ENCODE measurements at places on chromosomes 3 and 15. TPM values are rescaled to one million over a fixed set of nuclear protein-coding genes. Genes with fewer than 3 reads are reported as not detected.

CHRD gene
- 9.9 TPM for total RNA-seq

MYH15 gene
- 0.37 TPM for total RNA-seq

FANCD2OS gene
- total RNA-seq: not detected

SKOR1 gene
- total RNA-seq: 5.8 TPM

GRCh38 chr15:33874156-33874555 lies 94.1 kb upstream of the CHRM5 start:
- H3K4me1 ChIP-seq: no peaks in the 10 kb centered on the region
- no peaks in the 10 kb centered on the region for H3K36me3 ChIP-seq
- no peak overlapping the region for H3K4me3 ChIP-seq
- H3K27me3 ChIP-seq: no peaks in the 10 kb centered on the region

- no peaks in the 10 kb centered on the region for H3K36me3 ChIP-seq
- no peaks in the 10 kb centered on the region for H3K4me1 ChIP-seq
- no peaks in the 10 kb centered on the region for H3K27me3 ChIP-seq
- H3K27ac ChIP-seq: no peak overlapping the region
- DNase-seq: no peak
- H3K4me3 ChIP-seq: no peak overlapping the region
These were observed 83.9 kb upstream of the TSC22D2 start for GRCh38 chr3:150324245-150324644.

- no peak for DNase-seq
- no peak overlapping the region for H3K4me3 ChIP-seq
- no peaks in the 10 kb centered on the region for H3K36me3 ChIP-seq
- no peak overlapping the region for H3K27ac ChIP-seq
- H3K4me1 ChIP-seq: no peaks in the 10 kb centered on the region
These were observed 352.4 kb downstream of the ROBO1 start for GRCh38 chr3:79415356-79415755.

DNA sequence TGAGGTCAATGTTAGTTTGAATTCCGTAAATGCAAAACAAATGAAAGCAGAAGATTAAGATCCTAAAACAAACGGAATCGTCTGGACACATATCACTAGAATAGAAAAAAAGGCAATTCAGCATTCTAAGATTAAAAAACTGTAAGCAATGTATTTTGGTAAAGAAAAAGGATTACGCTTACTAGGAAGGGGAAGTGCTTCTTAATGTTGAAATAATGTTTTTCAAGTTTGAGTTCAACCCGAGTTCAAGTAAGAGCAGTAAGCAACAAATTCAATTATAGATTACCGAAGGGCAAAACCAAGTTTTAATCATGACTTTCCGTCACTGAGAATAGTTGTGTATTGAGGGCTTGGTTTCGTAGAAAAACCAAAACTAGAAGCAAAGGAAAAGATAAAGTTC lies 637 bp downstream of the CIP2A start:
- DNase-seq: no peak
- peak overlapping the region; percentile 92 for H3K27ac ChIP-seq
- H3K36me3 ChIP-seq: no peaks in the 10 kb centered on the region
- peaks cover 27% of the 10 kb centered on the region for H3K4me1 ChIP-seq

- no peak overlapping the region for H3K27ac ChIP-seq
- H3K4me3 ChIP-seq: no peak overlapping the region
- H3K36me3 ChIP-seq: peaks cover 9% of the 10 kb centered on the region
- DNase-seq: no peak
- H3K4me1 ChIP-seq: no peaks in the 10 kb centered on the region
These were observed 64.1 kb upstream of the GCSAM start for GRCh38 chr3:112197131-112197530.

GRCh38 chr3:38127611-38128302 lies 9.2 kb downstream of the ACAA1 start:
- no peaks in the 10 kb centered on the region for H3K27me3 ChIP-seq
- H3K36me3 ChIP-seq: peaks cover 100% of the 10 kb centered on the region
- peaks cover 5% of the 10 kb centered on the region for H3K4me1 ChIP-seq

DNA sequence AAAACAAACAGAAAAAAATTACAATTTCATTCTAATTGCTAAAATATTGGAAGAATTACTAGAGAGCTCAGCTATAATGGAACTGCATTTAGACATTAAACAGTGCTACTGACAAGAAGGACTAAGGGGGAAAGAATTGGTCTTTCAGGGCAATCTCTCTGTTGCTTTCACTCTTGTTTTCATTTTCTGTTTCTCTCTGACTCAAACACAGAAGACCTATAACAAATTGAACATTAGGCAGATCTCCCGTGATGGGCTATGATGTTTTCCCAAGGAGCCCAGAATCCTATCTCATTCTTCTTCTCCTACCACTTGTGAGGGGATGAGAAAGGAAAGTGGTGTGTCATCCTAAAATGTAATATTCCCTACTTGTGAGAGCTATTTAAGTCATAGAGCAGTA lies 358.0 kb upstream of the TGFBR2 start:
- H3K27me3 ChIP-seq: no peaks in the 10 kb centered on the region
- H3K4me3 ChIP-seq: no peak overlapping the region
- H3K36me3 ChIP-seq: no peaks in the 10 kb centered on the region
- no peaks in the 10 kb centered on the region for H3K4me1 ChIP-seq
- no peak overlapping the region for H3K27ac ChIP-seq
- no peak for DNase-seq

DNA sequence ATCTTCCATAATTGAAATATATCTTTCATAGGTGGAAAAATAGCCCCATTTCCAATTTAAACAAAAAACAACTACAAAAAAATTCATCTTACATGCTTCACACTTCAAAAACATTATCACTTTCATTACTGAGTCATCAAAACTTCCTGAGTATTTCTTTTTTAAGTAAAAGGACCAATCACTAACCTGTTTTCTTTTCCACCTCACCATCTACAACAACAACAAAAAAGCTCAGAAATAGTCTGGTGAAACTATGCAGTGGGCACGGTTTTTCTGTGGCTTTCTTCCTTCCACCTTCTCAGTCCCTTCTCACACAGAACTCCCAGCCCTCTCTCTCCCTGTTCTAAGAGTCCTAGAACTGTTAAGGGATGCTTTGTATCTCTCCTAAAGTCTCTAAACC lies 20.3 kb upstream of the TNIK start:
- no peaks in the 10 kb centered on the region for H3K4me1 ChIP-seq
- no peaks in the 10 kb centered on the region for H3K36me3 ChIP-seq
- no peak overlapping the region for H3K4me3 ChIP-seq
- no peaks in the 10 kb centered on the region for H3K27me3 ChIP-seq

DNA sequence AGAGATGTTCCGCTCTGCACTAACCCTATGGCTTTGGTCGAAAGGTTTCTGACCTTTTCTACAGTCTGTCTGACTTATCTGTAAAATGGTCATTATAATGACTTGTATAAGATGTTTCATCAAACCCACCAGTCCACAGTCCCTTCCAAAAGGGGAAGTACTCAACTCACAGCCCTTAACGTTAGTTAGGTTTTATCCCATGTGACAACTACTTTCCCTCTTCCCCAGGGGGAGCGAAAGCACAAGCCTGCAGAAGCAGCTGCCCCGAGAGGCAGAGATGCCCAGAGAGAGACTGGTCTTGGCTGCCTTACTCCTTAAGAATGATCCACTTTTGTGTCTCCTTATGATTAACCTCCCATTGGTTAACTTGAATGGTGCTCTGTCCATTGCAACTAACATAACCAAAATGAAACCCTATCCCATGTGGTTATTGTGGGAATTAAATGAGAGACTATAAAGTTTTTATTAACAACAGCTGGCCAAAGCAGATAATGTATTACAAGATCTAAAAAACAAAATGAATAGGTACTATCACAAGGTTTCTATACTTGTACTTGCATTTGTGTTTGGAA lies 6.4 kb downstream of the ASTE1 start:
- no peak for DNase-seq
- no peaks in the 10 kb centered on the region for H3K27me3 ChIP-seq
- no peak overlapping the region for H3K4me3 ChIP-seq

DNA sequence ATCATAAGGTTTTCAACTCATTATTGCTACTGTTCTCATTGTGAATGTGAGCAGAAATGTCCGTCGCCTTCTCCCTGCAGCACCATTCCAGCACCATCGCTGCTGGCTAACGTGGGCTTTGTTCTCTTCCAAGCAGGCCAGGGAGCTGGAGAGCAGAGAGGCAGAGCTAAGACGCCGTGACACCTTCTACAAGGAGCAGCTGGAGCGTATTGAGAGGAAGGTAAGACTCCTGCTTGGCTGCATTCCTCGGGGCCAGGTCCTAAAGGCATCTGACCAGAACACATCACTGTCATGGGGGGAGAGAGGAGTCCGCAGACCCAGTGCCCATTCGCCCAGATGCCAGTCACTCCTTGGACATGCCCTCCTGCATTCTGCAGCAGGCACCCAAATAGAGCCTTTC lies 130.4 kb upstream of the PLXNA1 start:
- H3K27ac ChIP-seq: no peak overlapping the region
- H3K36me3 ChIP-seq: no peaks in the 10 kb centered on the region
- H3K4me3 ChIP-seq: no peak overlapping the region

DNA sequence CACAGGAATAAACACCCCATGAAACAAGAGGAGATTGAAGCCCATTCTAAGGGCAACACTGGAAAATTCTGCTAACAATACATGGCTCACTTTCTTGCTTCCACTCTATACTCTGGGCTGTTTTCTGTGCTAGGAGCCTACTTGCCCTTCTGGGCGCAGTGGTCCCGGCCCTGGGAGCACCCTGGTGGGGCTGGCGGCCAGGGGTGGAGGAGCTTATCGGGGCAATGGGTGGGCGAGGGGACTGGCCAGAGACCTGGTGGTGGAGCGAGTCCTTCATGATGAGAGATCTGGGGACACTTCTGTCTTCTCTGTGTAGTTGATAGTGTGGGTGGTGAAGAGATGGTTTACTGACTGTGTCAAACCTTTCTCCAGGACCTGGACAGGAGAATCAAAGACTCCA lies 1128.5 kb downstream of the TBL1XR1 start:
- H3K27ac ChIP-seq: no peak overlapping the region
- no peak overlapping the region for H3K4me3 ChIP-seq
- no peaks in the 10 kb centered on the region for H3K36me3 ChIP-seq
- H3K27me3 ChIP-seq: no peaks in the 10 kb centered on the region

GRCh38 chr3:44074181-44074580 lies 167.5 kb upstream of the TOPAZ1 start:
- H3K27me3 ChIP-seq: no peaks in the 10 kb centered on the region
- DNase-seq: no peak
- no peak overlapping the region for H3K4me3 ChIP-seq
- no peaks in the 10 kb centered on the region for H3K4me1 ChIP-seq
- H3K36me3 ChIP-seq: no peaks in the 10 kb centered on the region

DNA sequence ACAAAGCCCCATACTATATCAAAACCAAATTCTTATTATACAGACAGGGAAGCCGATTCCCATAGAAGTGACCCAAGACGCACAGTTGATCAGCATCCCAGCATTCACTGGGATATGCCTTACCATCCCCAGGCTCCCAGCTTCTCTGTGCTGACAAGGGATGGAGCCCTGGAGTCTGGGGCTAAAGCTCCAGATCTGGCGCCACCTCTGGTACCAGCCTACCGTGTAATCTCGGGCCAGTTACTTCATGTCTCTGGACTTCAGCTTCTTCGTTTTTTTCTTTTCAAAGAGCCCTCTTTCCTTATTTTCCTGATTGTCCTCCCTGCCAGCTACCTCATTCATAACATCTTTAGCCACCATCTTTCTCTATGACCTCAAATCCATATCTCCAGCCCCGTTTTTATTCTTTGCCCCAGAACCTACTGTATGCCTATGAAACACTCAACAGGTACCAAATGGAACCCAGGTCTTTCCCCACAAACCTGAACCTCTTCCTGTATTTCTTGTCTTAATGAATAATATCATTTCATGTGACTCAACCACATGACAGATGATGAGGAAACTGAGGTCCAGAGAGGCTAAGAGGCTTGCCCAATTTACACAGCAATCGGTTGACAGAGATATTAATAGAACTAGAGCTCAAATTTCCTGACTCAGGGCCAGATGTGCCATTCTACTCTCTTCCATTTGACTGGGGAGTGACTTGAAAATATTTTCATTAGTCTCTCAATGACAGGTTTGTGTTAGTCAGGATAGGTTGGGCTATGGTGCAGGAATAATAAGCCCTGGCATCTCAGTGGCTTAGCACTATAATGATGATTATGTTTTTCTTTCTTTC lies 85.4 kb upstream of the TLE3 start:
- DNase-seq: no peak
- no peaks in the 10 kb centered on the region for H3K4me1 ChIP-seq
- H3K4me3 ChIP-seq: no peak overlapping the region
- no peak overlapping the region for H3K27ac ChIP-seq

DNA sequence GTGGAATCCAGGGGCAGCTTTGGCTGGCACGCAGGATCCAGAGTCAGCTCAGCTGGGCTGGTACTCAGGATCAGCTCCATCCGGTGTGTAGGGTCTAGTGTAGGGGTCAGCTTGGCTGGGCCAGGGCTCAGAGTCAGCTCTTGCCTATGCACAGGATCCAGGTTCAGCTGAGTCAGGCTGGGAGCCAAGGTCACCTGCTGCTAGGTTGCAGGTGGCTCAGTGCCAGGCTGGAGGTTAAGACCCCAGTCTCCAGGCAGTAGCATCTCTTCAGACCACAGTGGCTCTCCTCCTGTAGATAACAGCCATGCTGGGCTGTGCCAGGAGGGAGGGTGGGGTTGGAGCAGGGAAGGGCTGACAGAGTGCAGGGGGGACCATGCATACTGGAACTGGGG lies 1.8 kb downstream of the HYAL3 start:
- peaks cover 15% of the 10 kb centered on the region for H3K36me3 ChIP-seq
- H3K27ac ChIP-seq: peak overlapping the region; percentile 96
- no peak overlapping the region for H3K4me3 ChIP-seq
- no peaks in the 10 kb centered on the region for H3K27me3 ChIP-seq
- no peak for DNase-seq

GRCh38 chr3:12005951-12006625 lies 1.9 kb downstream of the SYN2 start:
- peaks cover 4% of the 10 kb centered on the region for H3K27me3 ChIP-seq
- H3K4me3 ChIP-seq: no peak overlapping the region
- H3K36me3 ChIP-seq: no peaks in the 10 kb centered on the region
- peaks cover 14% of the 10 kb centered on the region for H3K4me1 ChIP-seq

GRCh38 chr3:59880717-59881116 lies 830.9 kb upstream of the CFAP20DC start:
- H3K36me3 ChIP-seq: no peaks in the 10 kb centered on the region
- no peaks in the 10 kb centered on the region for H3K27me3 ChIP-seq
- no peaks in the 10 kb centered on the region for H3K4me1 ChIP-seq
- no peak overlapping the region for H3K4me3 ChIP-seq

DNA sequence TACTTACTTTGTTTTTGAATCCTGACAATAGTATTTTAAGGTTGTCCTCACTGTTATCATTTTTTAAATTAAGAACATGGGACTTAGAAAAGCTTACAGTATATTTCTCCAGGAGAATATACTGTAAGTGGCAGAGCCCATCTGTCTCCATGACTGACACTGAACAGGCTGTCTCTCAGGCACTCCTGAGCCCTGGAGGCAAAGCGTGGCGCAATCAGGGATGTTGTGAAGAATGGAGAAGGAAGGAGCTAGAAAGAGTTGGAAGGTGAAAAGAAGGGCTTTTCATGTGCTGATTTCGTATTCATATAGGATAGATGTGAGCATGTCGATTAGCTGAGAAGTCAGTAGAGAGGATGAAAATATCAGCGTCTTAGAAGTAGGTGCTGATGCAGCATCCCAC lies 41.5 kb downstream of the FGF12 start:
- H3K36me3 ChIP-seq: no peaks in the 10 kb centered on the region
- DNase-seq: no peak
- H3K27me3 ChIP-seq: no peaks in the 10 kb centered on the region
- no peak overlapping the region for H3K27ac ChIP-seq
- H3K4me3 ChIP-seq: no peak overlapping the region

- H3K27ac ChIP-seq: peak overlapping the region; percentile 91
- H3K4me1 ChIP-seq: peaks cover 26% of the 10 kb centered on the region
- H3K36me3 ChIP-seq: peaks cover 56% of the 10 kb centered on the region
- peak overlapping the region; percentile 79 for H3K4me3 ChIP-seq
These were observed 1.1 kb downstream of the NCKIPSD start for GRCh38 chr3:48684480-48685143.
